ENCODE measurements at places on chromosomes 6 and 20.

GRCh38 chr6:24323632-24324337 is 34.1 kb downstream of the DCDC2 start:
- H3K36me3 ChIP-seq = no peaks in the 10 kb centered on the region
- H3K27ac ChIP-seq = no peak overlapping the region
- H3K4me3 ChIP-seq = no peak overlapping the region
- no peaks in the 10 kb centered on the region for H3K4me1 ChIP-seq
- no peak for DNase-seq

DNA sequence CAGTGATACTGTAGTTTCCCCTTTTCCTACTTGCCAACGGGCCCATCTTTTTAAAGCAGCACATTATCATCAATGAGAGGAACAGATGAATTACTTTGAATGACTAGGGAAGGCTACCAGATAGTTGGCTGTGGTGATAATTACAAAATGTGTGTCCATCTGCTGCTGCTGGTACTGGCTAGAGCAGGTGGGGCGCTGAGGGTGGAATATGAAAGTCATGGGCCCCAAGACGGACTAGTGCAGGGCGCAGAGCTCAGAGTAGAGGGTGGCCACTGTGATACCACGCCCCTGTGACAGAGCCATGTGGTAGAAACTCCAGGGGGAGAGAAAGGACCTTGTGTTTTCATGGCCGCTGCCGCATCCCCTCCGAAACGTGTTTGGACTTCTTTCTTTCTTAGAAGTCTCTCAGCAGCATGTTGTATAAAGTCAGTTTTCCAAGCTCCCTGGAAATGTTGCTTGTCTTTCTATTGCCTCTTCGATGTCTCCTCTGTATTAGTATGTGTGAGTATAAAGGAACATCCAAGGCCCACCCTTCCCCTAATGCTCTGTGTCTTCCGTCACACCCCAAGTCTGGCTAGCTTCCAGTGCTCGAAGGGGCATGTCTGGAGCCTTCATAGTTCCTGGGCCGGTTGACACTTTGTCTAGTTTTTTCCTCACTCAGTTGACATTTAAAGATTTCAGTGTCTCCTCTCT is 88.1 kb downstream of the PPP1R14C start:
- H3K4me1 ChIP-seq = no peaks in the 10 kb centered on the region
- H3K36me3 ChIP-seq = no peaks in the 10 kb centered on the region
- no peak overlapping the region for H3K4me3 ChIP-seq
- no peaks in the 10 kb centered on the region for H3K27me3 ChIP-seq

DNA sequence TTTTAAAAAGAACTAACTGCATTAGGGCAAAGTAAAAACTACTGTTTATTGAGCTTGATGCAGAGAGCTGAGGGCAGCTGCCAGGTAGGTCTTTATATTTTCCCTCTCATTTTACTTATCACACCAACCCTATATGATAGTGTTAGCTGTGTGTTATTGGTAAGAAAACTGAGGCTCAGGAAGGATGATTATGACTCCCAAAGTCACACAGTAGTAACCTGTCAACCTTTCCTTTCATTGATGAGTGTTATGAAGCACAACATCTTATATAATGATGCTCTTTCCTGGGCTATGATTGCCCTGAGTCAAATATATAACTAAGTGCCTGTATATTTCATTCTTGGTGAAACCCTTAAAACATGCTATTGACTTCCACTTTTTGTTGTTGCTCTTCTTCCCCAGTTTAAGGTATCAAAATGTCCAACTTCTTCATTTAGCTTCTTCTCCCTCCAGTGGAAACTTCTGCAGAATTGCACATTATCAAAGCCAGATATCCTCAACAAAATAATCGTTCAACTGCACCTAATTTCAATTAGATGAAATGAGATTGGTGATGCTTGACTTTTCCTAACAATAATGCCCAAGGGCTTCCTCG is 8.1 kb downstream of the GFOD1 start:
- no peaks in the 10 kb centered on the region for H3K4me1 ChIP-seq
- no peak overlapping the region for H3K4me3 ChIP-seq
- H3K36me3 ChIP-seq = no peaks in the 10 kb centered on the region
- DNase-seq = no peak
- no peaks in the 10 kb centered on the region for H3K27me3 ChIP-seq
- H3K27ac ChIP-seq = no peak overlapping the region

GRCh38 chr6:130377371-130377770 is 11.6 kb downstream of the TMEM200A start:
- DNase-seq = no peak
- H3K4me1 ChIP-seq = no peaks in the 10 kb centered on the region
- no peaks in the 10 kb centered on the region for H3K36me3 ChIP-seq
- H3K27me3 ChIP-seq = no peaks in the 10 kb centered on the region
- no peak overlapping the region for H3K27ac ChIP-seq

- H3K27ac ChIP-seq = no peak overlapping the region
- DNase-seq = no peak
- H3K4me3 ChIP-seq = no peak overlapping the region
- H3K27me3 ChIP-seq = no peaks in the 10 kb centered on the region
Observed at GRCh38 chr6:62746968-62747367, 460.9 kb upstream of the KHDRBS2 start.

DNA sequence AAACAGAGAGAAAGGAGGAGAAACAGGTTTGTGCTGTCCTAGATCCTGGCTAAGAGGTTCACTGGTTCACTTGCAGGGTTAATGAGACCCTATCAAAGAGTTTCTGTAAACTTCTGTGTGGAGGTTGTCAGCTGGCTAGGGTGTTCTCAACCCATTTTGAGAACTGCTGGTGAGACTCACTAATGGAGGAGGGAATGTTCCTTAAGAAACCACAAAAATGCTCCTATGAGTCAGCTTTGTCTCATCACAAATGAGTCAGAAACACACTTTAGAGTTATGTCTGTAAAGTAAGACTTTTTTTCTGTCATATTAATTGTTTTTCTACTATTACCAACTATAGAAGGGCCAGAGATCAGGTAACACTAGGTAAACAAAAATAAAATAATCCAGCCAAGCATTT is 884.4 kb downstream of the PHF3 start:
- H3K36me3 ChIP-seq = no peaks in the 10 kb centered on the region
- DNase-seq = no peak
- no peaks in the 10 kb centered on the region for H3K4me1 ChIP-seq
- H3K4me3 ChIP-seq = no peak overlapping the region

GRCh38 chr6:49764571-49765236 is 20.5 kb upstream of the CRISP3 start:
- H3K36me3 ChIP-seq = no peaks in the 10 kb centered on the region
- peaks cover 19% of the 10 kb centered on the region for H3K4me1 ChIP-seq
- H3K27ac ChIP-seq = peak overlapping the region; percentile 67
- no peak overlapping the region for H3K4me3 ChIP-seq

DNA sequence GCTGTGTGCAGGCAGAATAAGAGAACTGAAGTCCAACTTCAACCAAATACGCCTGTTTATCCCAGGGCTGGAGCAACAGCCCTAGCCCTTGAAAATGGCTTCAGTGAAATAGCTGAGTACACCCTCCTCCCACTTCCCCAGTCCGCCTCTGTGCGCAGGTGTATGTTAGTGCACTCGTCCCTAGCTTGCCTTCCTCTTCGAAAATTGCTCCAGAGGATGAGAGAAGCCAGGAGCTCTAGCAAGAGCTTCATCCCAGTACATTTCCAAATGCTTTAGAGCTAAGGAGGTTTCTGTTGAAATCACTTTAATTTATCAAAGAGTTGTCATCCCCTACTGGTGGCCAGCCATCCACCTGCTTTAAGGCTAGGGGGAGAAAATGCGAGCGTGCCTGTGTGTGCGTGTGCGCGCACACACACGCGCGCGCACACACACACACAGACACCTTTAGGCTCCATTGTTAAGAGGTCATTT is 5.4 kb upstream of the POU3F2 start:
- H3K27ac ChIP-seq = no peak overlapping the region
- H3K4me3 ChIP-seq = no peak overlapping the region
- peaks cover 68% of the 10 kb centered on the region for H3K27me3 ChIP-seq

All from right lobe of liver (tissue), 6 donors.